ENCODE measurements at places on chromosomes 12 and 14.
A peak's percentile ranks its signal among the peaks of the same experiment; 100 is the strongest.

- no peak for DNase-seq
Measured at GRCh38 chr12:54393743-54394142, 9.2 kb upstream of the ZNF385A start.

- DNase-seq = peak; percentile 75
Measured at GRCh38 chr12:26226629-26227360, 31.4 kb downstream of the SSPN start.

DNA sequence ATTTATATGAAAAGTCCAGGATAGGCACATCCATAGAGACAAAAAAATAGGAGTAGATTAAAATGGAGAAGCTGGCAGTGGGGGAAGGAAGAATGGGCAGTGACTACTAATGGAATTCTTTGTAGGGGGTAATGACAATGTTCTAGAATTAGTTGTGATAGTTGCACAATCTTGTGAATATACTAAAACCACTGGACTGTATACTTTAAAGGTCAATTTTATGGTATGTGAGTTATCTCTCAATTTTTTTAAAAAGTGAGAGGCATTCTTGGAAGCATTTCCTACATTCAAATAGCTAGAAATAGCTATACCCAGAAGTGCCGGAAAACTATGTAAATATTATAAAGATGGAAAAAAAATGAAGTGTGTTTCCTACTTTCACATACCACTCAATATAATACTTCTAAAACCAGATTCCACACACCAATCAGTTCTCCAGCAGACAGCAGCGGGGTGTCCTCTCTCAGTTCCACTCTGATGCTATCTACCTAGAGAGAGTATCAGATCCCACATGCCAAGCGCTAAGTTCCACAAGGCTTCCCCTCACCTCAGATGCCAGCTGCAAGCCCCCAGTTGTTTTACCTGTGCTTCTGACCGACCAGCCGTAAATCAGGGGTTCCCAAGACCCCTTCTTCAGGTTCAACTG is 41.7 kb upstream of the NID2 start:
- DNase-seq = no peak

DNA sequence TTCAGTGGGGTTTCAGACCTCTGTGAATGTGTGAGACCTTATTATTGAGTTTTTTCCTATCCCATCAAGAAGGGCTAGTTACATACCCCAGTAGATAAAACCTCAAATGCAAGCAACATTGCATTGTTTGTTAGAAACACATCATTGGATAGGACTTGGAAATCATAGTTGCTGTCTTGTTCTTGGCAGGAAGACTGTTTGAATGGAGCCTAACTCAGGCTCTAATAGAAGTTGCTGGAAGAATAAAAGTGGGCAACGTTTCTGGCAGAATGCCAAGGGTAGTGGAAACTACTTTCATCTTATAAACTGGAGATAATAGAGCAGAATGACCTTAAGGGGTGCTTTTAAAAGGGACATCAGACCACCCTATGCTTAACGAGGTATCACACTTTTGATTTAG is 9.9 kb upstream of the PTHLH start:
- no peak for DNase-seq

GRCh38 chr14:105442834-105443233 is 23.2 kb downstream of the MTA1 start:
- no peak for DNase-seq

DNA sequence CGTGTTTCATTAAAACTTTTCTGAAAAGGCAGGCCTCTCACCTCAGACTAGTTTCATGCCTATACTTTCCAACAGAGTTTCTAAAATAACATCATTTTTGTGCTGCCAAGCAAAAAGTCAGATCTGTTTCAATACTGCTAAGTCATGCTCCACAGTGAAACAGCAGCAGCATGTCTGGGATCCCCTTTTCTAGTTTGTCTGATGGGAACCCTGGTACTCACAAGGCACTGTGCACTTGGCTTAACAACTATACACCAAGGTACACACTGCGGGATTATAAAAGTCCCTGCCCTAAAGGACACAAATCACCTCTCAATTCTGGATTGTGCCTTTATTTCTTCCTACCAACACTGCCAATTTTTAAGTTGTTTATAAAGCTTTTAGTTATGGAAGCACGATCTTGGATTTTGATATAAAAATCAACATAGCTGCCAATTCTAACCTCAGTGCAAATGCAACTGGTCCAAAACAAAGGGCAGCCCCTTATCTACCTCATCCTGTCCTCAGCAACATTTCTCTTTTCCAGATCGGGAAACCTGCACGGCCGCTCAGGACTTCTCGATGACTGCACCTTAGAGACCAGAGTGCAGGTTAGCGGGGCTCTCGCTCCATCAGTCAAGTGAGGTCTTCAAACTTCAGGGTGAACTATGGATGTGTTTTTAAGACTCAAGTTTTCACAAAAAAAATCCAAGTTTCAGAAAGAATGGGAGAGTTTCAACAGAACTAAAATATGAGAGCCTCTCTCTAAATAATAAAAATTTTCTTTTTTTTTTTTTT is 1.7 kb upstream of the EIF5 start:
- DNase-seq = no peak

- no peak for DNase-seq
Measured at GRCh38 chr14:79557309-79557708, 654.0 kb downstream of the DIO2 start.

GRCh38 chr12:6370994-6371754 is 4.2 kb downstream of the SCNN1A start:
- DNase-seq = no peak

DNA sequence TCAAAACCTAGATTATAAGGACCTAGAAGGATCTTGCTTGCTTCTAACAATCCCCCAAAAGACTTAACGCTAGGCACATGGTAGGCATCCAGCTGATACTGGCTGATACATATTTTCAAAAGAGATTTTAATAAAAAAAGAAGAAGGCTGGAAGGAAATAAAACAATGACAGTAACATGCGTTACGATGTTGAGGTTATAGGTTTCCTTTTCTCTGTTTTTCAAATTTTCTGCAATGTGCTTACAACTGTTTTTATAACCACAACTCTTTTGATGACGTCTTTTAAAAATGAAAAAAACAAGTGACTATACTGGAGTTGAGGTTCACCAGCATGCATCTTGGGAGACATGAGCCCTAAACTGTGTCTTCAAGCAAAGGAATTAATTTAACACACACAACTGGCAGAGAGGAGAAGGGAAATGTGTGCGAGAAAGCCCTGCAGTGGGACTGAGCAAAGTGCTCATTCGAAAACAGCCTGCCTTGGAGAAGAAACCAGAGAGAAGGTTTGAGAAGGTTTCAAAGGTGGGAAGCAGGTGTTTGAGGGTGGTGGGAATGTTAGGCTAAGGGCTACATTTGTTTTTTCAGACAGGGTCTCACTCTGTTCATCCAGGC is 80.4 kb downstream of the DUSP16 start:
- no peak for DNase-seq

DNA sequence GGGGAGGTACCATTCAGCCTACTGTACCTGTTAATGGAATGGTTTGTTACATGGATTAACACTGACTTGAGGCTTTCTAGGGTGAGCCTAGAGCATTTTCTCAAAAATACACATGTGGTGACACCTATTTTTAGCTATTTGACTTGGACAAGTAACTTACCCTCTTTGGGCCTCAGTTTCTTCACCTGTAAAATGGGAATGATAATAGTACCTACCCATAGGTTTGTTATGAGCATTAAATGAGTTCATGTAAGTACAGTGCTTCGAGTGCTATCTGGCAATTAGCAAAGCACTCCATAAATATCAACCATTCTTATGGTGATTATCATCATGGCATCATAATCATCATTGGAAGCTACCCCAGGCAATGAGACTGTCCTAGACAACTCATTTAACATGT is 216.5 kb downstream of the CHST11 start:
- DNase-seq = no peak

DNA sequence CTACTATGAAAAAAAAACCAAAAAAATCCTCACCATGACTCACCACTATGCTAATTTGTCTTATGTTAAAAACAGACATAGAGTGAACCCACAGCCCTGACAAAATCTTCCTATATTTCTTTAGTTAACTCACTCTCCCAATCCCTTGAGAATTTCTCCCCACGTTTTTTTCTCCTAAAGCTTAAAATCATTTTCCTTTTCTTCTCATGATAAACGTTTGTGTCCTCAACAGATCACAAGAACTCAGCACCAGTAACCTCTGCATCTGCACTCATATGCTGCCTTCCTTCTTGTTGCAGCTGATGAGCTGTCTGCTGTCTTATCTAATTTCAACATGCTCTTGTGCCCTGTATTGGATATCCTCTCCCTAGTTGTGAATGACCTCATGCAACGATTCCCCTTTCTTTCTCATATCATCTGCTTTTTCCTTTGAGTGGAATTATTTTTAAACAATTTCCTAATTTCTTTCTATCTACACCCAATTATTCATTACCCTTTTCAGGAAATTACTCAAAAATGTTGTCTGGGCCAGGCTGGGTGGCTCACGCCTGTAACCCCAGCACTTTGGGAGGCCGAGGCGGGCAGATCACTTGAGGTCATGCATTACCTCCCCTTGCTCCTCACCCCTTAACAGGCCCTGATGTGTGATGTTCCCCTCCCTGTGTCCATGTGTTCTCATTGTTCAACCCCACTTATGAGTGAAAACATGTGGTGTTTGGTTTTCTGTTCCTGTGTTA is 427.5 kb upstream of the MGAT4C start:
- DNase-seq = no peak

- DNase-seq = no peak
Measured at GRCh38 chr12:46082490-46083200, 92.3 kb upstream of the SCAF11 start.

- DNase-seq = peak; percentile 19
Measured at GRCh38 chr12:117045160-117046010, 53.8 kb downstream of the TESC start.

GRCh38 chr14:24162093-24162492 is 1.0 kb downstream of the IRF9 start:
- no peak for DNase-seq

DNA sequence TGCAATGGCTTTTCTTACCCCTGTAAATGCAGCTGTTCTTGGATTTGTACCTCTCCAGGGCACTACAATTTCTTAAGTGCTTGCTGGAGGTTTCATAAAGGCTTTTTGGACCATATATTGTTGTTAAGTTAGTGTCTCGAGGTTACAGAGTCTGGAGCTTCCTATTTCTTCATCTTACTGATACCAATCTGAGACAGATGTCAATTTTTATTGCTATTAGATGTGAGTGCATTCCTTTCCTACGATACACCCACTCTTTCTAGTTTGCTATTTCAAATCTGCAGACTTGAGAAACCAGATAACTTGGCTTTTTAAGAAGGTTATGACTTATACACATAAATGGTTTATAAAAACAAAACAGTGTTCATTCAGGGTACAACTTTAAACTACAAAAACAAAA is 2.1 kb downstream of the NOXRED1 start:
- DNase-seq = no peak

GRCh38 chr12:14303661-14304155 is 61.8 kb upstream of the ATF7IP start:
- no peak for DNase-seq

DNA sequence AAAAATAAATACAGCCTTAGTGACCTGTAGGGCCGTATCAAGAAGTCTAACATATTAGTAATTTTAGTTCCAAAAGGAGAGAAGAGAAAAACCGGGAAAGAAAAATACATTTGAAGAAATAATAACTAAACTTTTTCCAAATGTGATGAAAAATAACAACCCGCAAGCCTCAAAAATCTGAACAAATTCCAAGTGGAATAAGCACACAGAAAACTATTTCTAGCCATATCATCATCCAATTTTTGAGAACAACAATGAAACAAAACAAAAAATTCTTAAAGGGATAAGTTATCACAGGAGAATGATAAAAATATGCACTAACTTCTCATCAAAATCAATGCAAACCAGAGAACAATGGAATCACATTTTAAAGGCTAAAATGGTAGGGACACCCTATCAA is 198.1 kb upstream of the PLXNC1 start:
- no peak for DNase-seq

DNA sequence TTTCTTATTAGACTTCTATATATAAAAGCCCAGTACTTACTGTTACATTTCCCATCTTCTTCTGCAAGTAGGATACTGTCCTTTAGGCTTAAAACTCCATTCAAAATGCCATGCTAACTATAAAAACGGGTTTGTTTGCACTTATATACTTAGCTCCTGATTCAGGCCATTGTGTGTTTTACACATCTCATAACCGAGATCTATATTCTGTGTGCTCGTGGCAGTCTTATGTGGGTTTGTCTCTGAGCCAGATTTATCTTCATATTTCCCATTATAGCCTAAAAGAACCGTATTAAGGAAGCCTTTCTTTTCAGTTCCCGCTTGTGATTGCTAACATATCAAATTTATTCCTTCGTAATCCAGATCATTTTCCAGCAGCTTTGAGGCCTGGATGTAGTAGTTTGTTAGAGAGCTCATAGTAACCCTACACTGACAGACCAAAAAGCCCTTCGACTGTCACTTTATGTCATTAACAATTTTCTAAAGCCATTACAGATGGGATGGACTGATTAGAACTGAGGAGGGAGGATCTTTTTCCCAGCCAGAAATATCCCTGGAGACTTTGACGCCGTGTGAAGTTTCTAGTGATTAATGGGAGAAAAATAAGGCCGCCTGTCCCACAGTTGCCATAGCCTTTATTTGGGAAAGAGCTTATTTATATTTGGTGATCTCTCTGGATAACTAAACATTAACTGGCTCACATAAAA is 508.5 kb downstream of the FOXG1 start:
- no peak for DNase-seq

DNA sequence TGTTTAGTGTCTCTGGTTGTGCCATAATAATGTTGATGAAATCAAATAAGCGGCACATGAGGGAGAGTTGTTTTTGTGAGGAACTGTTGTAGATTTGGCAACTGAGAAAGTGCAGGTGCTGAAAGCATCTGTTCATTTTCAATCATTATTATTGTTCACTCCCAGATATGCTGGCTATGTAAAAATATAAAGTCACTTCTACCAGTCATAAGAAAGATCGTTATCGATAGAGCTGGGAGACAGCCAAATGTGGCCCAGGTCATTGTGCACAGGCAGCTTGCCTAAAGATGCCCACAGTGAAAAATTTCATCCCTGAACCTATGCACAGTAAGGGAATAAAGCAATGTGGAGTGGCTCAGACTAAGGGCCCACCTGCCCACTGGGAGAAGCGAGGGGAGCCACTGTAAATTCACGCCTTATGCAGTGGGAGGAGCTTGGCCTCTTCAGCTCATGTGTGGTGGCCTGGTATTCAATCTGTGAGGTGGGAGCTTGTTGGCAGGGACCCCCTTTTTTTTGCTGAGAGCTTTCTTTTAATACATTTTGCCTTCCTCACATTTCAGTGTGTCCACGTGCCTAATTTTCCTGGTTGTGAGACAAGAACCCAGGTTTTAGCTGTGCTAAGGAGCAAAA is 1490.8 kb upstream of the TMEM132C start:
- no peak for DNase-seq

DNA sequence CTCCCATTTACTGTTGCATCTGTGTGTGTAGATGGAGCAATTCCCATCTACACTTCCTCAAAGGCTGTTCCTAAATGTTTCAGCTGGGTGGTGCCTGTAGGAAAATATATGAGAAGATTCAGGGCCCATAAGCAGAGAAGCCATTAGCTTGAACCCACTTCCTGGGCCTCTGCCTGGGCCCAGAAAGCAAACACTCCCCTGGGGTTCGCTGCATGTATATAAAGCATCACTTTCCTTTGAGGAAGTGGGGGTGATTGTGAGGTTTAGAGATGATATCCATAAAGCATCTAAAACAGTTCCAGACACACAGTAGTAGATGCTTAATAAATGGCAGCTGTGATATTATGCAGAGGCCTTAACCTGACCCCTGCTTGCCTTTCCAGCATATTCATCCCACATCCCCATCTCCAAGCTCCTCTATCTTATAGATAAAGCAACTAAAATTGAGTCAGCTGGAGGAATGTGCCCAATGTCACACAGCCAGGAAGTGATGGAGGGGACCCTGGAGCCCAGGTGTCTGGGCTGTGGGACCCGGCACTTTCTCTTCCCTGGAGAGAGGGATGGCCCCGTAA is 280.0 kb upstream of the CRY1 start:
- no peak for DNase-seq

GRCh38 chr12:14905269-14906004 is 19.8 kb upstream of the MGP start:
- no peak for DNase-seq
